Amniotic stem cell (primary cell): ENCODE measurements at places on chromosomes 3 and 15.

- DNase-seq, result peak; percentile 89
Measured at GRCh38 chr15:39127925-39128617, 452.8 kb upstream of the THBS1 start.

DNA sequence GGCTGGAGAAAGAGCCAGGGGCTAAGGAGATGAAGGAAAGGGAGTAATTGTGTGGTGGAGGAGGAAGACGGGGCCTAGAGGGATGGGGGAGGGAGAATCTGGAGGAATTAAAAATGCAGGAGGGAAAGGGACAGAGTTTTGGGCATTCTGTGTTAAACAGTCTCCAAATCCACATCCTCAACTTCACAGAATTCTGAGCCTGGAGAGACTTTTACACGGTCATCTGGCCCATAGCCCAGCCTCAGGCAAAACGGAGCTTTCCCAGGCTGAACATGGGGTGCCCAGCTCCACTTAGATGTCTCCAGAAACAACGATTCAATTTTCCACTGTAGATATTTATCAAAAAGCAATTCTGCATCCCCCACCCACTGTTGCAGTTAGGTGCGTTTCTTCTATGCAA is 137.6 kb upstream of the HACD2 start:
- DNase-seq, result no peak

GRCh38 chr15:65857718-65858402 is 11.4 kb upstream of the RAB11A start:
- no peak for DNase-seq

DNA sequence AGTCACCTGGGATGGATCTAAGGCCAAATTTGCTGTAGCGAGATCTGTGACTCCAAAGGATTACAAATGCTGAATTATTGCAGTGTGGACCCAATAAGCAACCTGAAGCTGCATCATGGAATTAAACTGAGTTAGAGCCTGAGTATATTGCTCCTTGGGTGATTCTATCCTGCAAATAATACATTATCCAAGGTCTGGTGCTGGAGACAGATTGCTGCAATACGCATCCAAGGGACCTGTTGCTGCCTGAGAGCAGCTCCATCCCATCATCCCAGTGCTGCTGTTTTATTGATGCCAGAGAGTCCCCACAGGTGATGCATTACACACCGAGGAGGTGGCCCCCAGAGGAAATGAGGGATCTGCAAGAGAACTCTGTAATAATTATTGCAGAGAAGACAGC is 31.6 kb upstream of the PCSK6 start:
- no peak for DNase-seq

GRCh38 chr3:140434261-140434905 is 243.5 kb upstream of the TRIM42 start:
- DNase-seq, result no peak

DNA sequence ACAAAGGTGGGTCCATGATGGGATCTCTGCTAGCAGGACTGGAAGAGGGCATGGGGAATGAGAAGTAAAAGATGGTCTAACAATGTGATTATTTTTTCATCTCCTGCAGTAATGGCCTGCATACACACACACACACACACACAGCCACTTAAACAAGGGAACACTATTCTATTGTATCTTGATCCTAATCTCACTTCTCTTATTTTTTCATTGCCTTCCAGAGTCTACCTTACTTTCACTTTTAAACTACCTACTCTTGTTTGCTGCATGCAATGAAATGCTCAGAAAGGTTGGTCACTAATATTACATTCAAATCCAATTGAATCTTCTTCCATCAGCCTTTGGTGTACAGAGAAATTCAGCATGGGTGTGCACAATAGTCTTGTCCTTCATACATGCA is 853.8 kb downstream of the IGSF11 start:
- no peak for DNase-seq

DNA sequence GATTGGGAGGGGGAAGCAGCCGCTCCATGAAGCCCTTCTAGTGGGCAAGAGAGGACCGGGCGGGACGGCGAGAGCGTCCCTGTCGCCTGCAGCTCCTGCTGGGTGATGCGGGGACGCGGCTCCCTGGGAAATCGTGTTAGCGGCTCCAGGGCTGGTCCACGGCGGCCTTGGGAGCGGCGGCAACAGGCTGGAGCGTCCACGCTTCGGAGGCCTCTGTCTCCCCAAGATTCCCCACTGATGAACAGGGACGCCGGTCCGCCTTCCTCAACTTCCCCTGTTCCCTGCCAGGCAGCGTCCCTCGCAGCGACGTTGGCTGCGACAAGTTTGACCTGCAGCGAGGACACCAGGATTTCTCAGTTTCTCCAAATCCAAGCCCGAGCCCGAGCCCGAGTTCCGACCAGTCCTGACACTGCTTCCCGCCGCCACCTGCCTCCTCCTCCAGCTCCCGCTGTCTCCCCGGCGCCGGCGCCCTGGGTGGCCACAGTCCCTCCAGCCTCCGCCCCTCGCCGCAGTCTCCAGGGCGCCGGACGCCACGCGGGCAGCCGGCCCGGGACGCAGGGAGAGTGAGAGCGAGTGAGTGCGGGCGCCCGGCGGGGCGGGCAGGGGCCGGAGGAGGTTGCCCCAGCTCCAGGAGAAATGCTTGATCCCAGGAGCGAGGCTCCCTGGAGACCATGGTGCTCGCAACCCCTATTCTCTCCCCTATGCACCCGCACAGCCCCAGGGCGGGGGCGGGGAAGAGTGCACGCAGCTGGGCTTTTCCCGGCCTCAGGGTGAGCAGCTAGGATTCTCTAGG is 78.1 kb upstream of the RNF7 start:
- DNase-seq, result no peak

DNA sequence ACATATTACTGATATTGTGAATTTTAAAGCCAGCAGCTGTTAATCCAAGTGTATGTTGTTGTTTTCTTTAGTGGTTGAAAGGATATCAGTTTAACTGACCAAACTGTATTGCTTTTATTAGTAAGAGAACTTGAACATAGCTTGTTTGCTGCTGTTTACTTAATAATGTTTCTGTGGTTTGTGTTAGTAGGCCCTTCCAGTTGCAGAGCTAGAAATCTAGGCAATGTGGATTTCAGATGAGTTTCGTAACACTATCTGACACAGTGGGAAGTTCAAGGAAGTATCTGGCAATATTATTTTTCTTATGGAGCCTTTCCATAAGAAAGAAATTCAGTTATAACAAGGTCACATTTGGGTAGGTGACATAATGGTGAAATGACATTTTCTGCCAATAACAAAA is 18.5 kb downstream of the ZNF609 start:
- no peak for DNase-seq

GRCh38 chr3:13092621-13093617 is 19.7 kb upstream of the IQSEC1 start:
- no peak for DNase-seq

DNA sequence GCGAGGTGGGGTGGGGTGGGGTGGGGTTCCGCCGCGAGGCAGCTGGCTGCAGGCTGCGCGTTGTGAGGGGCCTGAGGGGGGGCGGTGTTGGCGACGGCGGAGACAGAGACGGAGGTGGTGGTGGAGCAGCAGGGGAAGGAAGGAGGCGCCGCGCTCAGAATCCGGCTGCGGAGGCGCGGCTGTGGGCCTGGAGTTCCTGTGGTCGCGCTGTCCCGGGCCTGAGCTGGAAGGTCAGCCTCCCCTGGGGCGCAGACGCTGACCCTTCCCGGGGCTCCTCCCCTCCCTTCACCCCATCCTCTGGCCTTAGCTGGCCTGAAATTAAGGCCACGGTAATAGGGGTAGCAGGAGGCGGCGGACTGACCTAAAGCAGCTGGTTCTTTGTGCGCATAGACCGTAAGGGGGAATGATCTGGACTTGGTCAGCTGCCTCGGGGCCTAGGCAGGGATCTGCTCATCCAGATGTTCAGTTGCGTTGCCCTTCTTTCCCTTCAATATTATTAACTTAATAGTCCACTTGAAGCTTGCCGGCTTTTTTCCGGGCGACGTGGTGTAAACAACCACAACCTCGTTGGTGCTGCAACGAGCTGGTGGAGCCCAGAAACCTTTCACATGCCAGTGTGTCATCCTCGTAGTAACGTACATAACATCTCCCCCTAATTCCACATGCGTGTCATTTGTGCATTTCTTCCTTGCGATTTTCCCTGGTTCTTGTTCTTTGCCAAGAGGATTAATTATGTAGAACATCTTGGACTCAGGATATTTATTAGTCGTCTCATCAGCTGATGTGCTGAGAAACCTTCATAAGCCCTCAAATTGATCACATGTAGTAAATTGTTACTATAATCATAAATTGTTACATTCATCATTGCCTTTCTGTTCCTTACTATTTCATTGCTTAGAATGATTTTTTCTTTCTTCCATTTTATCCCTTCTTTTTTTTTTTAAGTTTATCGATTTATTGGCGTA is 626 bp downstream of the SEC62 start:
- no peak for DNase-seq

DNA sequence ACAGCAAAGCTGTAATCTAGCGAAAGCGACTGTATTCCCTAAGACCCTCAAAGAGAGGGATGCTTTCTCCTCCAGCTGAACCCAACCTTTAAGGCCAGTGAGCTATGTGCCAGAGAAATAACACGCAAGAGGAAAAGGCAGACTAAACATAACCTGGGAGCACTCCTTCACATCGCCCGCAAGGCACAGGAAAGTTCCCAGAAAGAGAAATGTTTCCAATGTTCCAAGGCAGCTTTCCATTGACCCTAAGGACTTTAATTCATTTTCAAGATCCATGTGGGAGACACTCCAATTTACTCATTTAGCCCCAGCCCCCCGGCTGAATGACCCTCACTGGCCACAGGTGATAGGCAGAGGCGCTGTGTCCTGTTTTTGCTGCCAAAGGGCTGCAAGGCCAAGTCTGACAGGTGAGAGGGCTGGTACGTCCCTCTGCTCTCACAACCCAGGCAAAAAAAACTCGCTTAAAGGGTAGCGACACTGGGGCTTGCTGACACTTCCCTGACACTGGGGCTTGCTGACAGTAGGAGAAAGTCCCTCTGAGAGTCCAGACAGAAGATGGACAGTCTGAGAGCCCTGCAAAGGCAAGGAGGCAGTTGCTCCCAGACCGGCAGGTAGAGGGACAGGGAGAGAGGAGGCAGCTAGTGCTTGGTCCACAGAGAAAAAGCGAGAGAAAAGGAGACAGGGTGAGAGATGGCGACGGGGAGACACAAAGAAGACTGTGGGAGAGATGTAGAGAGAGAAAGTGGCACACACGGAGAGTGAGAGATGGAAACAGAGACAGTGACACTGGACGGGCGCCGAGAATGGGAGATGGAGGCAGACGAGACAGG is 702 bp downstream of the ARHGEF3 start:
- DNase-seq, result no peak

DNA sequence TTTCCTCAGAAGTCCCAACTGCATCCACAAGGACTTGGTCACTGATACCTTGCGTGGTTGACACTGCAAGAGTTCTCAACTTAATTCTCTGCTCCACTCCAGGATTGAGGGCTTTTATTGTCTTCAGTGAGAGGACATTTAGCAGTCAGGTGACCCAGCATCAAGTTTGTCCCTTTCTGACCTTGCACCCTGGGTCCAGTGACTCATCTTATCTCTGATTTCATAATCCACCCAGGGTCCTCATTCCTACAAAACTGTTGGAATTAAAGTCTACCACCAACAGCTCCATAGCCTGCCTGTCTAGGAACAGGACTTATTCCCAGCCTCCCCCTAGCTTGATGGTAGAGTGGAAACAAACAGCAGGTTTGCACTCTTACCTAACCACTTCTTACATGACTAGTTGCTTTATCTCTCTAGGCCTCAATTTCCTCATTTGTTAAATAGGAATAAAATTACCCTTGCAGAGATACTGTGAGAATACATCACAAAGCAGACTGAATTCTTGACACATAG is 151.3 kb upstream of the LPP start:
- DNase-seq, result no peak

DNA sequence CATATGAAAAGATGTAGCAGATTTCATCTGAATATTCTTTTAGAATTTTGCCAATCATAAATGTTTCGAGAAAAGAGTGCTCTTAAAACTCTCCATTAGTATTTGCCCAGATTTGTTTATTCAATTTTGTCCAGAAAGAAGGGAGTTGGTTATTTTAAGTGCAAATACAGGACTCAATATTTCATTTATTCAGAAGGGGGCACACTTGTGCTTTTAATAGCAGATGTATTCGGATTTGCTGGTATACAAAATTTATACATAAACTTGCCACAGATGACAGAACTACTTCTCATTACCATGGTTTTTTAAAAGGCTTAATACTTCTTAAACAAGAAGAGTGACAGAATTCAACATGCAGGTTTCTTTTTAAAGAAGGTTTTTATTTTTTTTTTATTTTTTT is 69.8 kb upstream of the GRM7 start:
- DNase-seq, result no peak

GRCh38 chr15:71501344-71502076 is 308.8 kb upstream of the NR2E3 start:
- DNase-seq, result no peak

- no peak for DNase-seq
Measured at GRCh38 chr3:33575311-33575710, 135.1 kb upstream of the UBP1 start.

GRCh38 chr3:133106169-133106568 is 68.0 kb downstream of the TMEM108 start:
- no peak for DNase-seq

DNA sequence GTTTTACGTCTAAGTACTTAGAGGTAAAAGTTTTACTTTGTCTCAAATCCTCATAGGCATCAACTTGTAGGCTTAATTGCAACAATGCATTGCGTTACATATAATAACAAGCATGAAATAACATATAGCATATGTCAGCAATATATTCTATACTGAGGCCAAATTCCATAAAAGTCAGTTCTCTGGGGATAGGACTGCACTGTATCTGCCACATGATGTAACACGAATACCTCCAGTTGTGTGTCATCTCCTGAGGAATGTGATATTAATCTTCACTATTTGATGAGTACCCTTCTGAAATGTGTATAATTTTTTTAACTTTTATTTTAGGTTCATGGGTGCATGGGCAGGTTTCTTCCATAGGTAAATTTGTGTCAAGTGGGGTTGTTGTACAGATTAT is 126.4 kb downstream of the IMPG2 start:
- DNase-seq, result no peak

GRCh38 chr15:66927201-66928077 is 138.0 kb upstream of the SMAD3 start:
- DNase-seq, result no peak

DNA sequence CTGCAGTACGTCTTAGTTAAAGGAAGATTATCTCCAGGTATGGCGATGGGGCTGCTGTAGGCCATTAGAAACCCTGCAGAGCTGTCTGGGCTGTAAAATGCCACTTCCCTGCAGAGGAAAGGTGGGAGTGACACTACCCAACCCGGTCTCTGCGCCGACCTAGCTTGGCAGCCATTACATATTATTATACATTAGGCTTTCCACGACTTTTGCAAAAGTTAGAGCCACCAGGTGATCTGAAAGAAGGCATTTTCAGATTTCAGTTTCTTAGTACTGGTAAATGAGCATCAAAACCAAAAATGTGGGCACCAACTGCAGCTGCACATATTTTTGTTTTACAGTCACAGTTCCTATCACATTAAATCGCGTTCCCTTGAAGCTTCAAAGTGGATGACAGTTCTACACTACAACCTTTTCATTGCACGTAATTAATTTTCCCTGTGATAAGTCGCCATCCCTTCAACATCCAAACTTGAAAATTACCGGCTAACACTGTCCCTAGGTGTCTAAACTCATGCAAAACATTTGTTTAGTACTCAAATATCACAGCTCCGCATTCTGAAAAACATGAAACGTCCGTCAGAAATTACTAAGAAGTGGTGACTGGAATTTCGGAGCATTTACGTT is 81.4 kb upstream of the CHD2 start:
- DNase-seq, result no peak
